Activated naive CD4-positive, alpha-beta T cell (primary cell): ENCODE measurements at places on chromosomes 12 and 14.

DNA sequence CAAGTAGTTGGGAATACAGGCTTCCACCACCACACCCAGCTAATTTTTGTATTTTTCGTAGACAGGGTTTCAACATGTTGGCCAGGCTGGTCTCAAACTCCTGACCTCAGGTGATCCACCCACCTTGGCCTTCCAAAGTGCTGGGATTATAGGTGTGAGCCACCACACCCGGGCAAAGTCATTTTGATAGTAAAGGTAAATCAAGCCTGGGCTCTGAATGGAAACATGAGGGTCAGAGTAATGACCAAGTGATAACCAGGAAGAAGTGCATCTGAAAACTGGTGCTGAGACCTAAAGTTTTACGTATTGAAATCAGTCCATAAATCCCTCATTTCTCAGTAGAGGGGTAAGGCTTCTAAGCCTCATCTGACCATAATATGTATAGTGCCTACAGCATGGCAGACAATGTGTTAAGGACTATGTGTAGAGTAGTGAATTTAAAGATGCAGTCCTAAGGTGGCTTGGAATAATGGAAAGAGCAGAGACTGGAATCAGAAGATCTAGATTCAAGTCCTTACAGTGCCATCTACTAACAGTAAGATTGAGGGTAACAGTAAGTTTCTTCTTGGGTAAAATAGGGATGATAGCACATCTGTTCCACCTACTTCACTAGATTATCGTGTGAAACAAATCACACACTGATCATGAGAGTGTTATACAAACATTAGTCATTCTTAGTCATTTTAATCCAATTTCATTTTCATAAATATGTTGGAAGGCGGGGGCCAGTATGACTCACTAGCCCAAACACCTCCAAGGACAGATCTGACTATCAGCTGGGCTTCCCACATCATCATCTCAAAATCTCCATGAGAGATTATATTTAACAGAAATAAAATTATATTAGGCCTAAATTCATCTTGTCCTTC, 11.2 kb downstream of the MAP4K5 start:
- DNase-seq: no peak

DNA sequence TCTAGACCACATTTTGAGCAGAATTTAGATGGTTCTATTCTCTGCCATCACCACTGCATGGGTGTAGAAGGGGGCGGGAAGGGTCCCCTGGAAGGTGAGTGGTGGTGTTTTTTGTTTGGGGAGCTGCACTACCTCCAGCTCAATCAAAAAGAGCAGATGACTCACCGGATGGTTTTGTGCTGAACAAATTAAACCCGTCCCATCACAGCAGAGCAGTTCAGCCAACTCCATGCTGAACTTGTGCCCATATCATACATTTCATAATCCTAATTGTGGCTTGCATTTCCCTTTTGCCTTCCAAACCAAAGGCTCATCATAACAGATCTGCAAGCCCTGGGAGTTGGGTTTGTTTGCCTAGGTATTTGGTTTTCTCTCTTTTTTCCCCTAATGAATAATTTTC, 53.0 kb upstream of the RPH3A start:
- DNase-seq: no peak

GRCh38 chr12:45669792-45670191, 59.7 kb upstream of the ARID2 start:
- DNase-seq: no peak

- no peak for DNase-seq
Observed at GRCh38 chr14:87131879-87132278, 861.1 kb downstream of the GALC start.
